Muscle of arm (tissue), 14 donors: ENCODE measurements at places on chromosomes 6 and 20.

- no peak for DNase-seq
Measured at GRCh38 chr20:48789185-48789668, 38.6 kb downstream of the PREX1 start.

DNA sequence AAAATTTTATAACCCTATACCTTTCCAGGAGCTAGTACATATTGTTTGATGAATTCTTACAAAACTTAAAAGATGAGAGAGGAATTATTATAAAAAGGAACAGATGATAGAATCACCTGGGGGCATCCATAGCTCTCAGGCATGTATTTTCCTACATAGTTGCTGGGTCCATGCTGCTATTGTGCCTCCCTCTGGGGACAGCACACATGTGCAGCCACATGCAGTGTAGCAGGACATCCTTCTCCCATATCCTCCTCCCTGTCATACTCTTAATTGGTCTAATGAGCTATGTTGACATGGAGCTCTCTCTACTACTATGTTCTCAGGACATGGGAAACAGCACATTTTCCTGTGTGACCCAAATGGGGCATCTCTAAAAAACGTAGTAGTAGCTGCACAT lies 898.2 kb upstream of the MAP3K7 start:
- no peak for DNase-seq

DNA sequence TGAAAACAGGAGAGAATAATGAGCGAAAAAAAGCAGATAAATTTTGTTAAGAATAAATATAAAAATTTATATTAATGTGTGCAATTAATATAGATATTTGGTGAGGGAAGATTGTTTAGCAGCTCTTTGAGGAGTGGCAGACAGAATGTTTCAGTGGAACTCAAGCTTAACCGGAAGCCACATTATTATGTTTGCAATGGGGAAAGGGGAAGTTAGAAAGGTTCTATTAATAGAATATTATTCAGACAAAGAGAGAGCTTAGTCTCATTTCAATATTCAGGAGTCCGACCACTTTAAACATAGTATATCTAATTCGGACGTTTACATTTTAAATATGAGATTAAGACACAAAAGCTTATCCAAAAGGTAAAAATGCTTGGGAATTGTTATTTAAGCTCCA lies 81.6 kb upstream of the KHDRBS2 start:
- peak; percentile 0 for DNase-seq

DNA sequence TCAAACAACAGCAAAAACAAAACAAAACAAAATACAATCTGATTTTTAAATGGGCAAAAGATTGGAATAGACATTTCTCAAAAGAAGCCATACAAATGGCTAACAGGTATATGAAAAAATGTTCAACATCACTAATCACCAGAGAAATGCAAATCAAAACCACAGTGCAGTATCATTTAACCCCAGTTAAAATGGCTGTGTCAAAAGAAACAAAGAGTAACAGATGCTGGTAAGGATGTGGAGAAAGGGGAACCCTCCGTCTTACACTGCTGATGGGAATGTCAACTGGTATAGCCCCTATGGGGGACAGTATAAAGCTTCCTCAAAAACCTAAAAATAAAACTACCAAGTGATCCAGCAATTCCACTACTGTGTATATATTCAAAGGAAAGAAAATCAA lies 10.9 kb upstream of the NELFCD start:
- no peak for DNase-seq

GRCh38 chr6:160457823-160458222 lies 109.6 kb downstream of the SLC22A3 start:
- no peak for DNase-seq

DNA sequence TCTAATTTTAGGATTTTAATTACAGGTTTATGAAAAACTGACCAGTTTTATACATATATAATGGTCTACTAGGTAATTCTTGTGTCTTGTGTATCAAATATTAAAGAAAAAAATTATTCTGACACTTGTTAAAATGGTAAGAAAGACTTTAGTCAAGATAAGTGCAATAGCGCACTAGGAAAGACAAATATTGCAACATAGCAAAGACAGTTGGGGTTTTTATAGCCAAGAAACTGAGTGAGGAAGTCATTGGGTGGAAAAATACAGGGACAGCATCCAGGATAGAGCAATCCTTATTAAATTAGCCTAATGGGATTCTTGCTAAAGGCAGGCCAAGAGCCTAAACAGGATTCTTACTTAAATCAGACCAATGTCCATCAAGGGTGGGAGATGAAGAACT lies 71.1 kb downstream of the ROS1 start:
- DNase-seq, result no peak

DNA sequence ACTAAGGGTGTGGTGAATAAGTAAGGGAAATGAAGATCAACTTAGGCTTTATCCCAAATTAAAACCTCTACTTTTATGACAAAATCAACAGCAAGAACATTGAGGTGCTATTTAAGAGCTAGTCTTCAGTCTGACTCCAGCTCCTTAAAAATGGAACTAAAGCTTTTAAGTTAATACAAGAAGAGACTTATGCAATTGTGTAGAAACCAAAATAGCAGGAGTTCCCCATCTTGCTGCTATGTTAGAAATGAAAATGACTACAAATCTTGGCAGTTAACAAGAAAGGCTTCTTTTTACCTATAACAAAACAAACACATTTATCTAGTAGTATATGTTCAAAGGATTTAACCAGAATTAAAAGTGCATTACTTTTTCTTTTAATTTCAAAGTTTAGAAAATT lies 25.7 kb downstream of the HMGN3 start:
- DNase-seq, result no peak

- DNase-seq, result no peak
Measured at GRCh38 chr6:45857827-45858226, 157.8 kb downstream of the CLIC5 start.

DNA sequence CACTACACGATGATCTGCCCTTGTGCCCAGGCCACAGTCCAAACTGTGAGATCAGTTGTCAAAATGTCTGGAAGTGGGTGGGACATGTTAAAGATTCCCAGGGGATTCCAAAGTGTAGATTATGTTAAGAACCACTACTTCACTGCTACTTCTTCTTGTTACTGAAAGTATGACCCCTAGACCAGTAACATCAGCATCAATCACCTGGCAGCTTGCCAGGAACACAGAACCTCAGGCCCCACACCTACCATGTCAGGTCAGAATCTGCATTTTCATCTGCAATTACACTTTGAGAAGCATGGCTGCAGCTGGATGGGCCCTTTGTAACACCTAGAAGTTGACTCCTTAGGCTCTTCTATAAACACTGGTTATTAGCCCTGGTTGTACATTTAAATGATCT lies 36.1 kb downstream of the RFPL4B start:
- no peak for DNase-seq

- no peak for DNase-seq
Measured at GRCh38 chr20:50295762-50296449, 105.3 kb downstream of the CEBPB start.

DNA sequence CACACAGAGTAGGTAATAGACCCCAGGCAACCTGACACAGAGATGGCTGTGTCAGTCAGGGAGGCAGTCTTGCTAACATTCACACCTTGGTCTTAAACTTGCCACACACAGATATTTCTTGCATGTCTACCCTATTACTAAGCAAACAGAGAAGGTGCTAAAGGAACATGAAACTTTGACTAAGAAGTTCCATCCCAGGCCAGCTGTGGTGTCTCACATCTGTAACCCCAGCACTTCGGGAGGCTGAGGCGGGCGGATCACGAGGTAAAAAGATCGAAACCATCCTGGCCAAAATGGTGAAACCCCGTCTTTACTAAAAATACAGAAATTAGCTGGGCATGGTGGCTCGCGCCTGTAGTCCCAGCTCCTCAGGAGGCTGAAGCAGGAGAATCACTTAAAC lies 222.4 kb upstream of the JARID2 start:
- DNase-seq, result no peak

- no peak for DNase-seq
Measured at GRCh38 chr6:104908031-104908887, 48.5 kb upstream of the HACE1 start.

- no peak for DNase-seq
Measured at GRCh38 chr20:63534831-63535651, 2.1 kb downstream of the PTK6 start.

DNA sequence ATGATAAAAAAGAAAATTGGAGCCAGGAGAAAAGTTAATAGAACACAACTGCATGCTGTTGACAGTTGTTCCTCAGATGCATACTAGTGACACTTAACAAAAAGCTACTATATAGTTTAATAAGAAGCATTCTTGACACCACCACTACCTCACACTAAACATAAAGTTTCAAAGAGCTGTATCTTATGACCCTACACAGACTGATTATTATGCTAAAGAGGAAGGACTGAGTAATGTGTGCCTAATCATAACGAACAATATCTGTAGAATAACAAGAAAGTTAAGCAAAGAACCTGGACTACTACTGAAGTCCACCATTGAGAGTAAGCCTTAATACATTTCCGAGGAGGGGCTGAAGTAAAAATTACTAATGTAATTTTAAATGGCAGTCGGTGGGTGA lies 99.8 kb downstream of the IRAK1BP1 start:
- DNase-seq, result no peak

- no peak for DNase-seq
Measured at GRCh38 chr20:47764154-47764733, 21.0 kb downstream of the SULF2 start.

DNA sequence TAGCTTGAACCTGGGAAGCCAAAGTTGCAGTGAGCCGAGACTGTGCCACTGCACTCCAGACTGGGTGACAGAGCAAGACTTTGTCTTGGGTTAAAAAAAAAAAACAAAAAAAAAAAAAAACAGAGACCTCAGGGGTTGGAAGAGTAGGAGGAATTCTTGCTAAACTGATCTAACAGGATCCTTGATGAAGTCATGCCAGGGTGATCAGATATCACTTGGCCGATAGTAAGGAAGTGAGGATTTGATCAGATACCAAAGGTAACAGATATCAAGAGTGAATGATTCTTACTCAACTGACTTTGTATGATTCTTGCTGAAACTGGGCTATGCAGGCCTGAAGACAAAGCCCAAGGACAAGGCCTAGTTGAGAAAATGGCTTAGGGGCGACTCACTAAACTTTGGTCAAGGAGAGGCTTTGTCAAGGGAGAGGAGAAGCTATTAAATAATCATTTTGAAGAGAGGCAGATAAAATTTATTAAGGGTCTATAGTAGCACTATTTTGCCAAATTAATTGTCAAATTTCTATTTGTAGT lies 624.7 kb downstream of the UTRN start:
- no peak for DNase-seq

- DNase-seq, result no peak
Measured at GRCh38 chr6:57250348-57250747, 28.2 kb upstream of the RAB23 start.

- no peak for DNase-seq
Measured at GRCh38 chr6:50927800-50928199, 109.1 kb downstream of the TFAP2B start.

DNA sequence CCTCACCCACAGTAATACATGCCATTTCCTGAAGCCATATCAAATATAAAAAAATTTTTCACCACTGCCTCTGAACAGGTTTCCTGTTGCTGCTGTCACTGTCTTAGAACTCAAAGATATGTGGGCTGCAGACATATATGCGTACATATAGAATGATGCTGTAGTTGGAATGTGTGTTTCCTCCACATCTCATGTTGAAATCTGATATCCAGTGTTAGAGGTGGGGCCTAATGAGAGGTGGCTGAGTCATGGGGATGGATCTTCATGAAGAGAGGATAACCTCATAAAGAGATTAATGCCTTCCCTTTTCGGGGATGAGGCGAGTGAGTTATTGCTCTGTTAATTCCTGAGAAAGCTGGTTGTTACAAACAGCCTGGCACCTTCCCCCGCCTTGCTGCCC lies 7.7 kb upstream of the SCP2D1 start:
- DNase-seq, result no peak

- no peak for DNase-seq
Measured at GRCh38 chr6:79467716-79468115, 69.5 kb downstream of the LCA5 start.

- no peak for DNase-seq
Measured at GRCh38 chr6:145749632-145750031, 14.3 kb upstream of the EPM2A start.

DNA sequence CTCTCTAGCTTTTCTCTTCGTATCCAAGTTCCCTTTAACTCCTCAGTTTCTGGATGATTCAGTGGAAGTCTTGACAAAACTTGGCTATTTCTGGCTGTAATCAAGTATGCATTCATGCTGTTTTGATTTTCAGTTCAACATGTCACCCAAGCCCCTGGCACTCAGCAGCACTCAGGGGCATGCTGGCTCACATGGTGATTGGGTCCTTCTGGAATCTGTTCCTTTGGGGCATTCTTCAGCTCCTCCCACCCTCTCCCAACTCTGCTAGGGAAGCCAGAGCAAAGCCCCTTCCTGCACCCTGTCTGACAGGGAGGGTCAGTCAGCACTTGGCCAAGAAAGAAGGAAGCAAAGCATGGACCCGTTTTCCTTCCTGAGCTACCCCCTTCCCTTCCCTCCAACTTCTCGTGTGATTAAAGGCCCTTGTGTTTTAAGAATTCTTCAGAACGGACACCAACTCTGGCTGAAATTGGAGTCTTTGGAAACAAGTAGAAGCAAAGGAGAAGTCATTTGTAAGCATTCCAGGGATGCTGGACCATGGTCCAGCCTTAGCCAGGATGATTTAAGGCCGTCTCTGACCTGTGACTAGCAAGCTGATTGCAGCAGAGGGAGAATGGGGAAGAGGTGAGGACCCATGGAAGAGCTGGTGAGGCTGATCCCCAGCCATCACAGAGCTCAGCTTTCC lies 7.1 kb downstream of the PLEKHG1 start:
- peak; percentile 57 for DNase-seq

- no peak for DNase-seq
Measured at GRCh38 chr20:3539311-3540107, 68.7 kb downstream of the ATRN start.

- DNase-seq, result no peak
Measured at GRCh38 chr6:141212296-141212695, 920.4 kb upstream of the GJE1 start.

- no peak for DNase-seq
Measured at GRCh38 chr20:47354714-47355488, 1.6 kb downstream of the ZMYND8 start.

GRCh38 chr20:39857835-39858234 lies 831.2 kb downstream of the MAFB start:
- no peak for DNase-seq

DNA sequence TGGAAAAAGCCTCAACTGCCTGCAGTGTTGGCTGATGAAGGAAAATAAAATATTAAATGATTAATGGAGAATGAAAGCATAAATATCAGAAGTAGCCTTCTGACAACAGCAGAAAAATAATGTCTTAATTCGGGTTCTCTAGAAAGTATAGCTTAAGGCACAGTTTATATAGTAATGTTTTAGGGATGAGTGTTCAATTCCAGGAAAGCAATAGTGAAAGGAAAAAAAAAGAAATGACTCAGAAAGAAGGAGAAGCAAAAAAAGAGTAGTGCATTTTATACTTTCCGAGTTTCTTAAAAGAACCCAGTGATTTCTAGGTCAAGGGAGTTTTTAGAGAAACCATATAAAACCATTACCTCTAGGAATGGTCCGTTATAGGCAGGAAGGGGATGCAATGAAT lies 137.3 kb downstream of the HTR1B start:
- no peak for DNase-seq

DNA sequence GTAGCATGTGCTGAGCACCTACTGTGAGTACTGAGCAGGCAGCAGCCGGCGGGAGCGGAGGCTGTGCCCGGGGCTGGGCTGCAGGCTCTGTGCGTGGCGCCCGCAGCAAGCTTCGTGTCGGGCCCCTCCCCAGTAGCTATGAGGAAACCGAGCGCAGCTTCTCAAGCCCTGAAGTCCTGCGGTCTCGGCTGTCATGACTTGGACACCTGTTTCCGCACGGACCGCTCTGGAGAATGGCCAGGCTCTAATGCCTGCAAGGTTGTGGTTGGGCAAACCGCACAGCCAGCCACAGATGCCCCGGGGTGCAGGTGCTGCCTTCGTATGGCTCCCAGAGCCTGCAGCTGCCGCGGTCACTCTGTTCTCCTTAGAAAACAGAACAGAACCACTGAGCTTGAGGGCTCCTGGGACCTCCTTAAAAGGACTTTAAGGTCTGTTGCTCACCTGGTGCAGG lies 33.7 kb downstream of the PYGB start:
- no peak for DNase-seq
